Cardiac muscle cell (in vitro differentiated cells and primary cell): ENCODE measurements at places on chromosomes 1 and 21.

- DNase-seq = peak; percentile 71
These were observed 22.8 kb downstream of the RNU5D-1 start for GRCh38 chr1:44707959-44708831.

DNA sequence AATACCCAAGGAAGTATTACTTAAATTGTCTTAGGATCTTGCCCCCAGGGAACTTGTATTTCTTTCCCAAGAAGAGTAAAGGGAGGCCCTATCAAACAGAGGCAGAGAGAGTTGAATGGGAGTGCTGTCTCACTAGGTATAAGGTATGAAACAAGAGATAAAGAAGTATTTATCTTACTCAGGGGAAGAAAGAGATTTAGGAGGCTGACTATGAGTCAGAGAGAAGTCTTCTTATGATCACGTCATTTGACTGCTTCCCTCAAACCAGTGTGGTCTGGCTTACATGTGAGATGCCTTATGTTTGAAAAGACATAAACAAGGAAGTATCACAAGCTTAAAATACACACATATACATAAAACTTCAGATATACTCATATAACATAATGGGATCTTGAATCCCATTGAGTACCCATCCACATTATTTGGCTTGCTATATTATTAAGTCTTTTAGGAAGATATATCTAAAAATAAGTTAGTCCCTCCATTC is 29.6 kb downstream of the DUSP10 start:
- DNase-seq = no peak

GRCh38 chr1:109873278-109874175 is 37.1 kb upstream of the CSF1 start:
- DNase-seq = no peak

DNA sequence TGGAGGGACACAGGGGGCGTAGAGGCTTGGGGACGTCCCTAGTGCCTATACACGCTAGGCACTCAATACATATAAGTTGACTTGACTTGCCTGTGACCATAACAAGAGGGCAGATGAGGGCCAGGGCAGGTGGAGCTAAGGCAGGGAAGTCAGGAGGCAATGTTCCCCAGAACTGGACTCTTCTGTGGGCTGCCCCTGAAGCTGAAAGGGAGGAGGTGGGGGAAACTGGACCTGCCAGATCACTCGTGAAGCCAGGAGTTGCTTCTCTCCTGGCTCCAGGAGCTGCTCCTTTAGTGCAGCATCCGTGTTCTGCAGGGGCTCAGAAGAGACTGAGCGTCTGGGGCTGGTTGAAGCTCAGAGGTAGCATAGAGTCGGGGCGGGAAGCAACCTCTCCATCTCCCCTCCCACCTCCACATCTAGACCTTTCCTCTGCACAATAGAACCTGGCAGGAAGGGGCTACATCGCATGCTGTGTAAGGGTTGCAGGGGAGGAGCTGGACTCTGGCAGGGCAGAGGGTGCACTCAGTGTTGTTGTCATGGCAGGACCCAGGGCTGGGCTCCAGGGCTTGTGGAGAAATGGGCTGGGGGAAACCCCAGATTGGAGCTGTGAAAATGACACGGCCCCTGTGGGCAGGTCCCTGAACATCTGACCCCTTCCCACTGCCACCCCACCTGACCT is 2.9 kb upstream of the SEMA4A start:
- DNase-seq = no peak

DNA sequence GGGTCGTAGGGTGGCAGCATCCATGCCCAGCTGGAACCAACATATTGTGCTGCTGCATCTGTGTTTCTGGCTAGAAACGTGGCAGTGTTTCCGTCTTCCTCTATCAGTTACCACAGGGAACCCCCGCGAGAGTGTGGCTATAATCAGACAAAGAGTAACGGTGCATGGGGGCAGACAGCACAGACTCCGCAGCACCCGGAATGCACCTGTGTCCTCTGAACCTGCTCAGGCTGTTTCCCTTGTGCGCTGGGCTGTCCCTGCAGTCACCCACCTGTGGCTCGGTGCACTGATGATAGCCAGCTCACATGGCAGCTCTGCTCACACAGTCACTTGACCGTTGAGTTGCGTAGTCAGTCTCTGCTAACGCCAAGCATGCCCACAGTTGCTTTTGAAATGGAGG is 11.4 kb upstream of the PCBP3 start:
- no peak for DNase-seq

DNA sequence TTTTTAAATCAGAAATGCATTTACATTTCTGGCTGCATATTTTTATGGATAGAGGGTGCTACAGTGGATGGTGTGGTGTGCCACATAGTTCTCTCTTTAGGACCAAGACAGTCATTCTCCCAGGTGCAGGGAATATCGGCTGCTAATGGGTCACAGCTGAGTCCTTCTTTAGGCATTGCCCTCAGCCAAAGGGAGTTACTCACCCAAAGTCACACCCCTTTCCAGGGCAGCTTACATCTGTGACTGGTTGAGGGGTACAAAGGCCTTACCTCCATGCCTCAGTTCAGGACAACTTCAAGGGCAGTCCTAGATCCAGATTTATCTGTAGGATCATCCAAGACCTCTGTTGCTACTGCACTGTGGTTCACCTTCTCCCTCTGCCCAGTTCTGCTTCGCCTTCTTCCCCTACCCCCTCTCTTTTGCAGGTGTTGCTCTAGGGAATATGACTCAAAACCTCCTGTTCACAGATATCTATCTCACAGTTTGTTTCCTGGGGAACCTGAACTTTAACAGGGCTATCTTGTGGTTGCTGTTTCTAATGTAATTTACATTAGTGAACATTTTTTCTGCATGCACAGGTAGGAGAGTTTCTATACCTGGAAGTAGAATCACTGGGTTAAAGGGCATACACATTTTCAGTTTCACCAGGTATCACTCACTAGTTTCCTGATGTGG is 413.9 kb downstream of the RPS6KC1 start:
- no peak for DNase-seq

DNA sequence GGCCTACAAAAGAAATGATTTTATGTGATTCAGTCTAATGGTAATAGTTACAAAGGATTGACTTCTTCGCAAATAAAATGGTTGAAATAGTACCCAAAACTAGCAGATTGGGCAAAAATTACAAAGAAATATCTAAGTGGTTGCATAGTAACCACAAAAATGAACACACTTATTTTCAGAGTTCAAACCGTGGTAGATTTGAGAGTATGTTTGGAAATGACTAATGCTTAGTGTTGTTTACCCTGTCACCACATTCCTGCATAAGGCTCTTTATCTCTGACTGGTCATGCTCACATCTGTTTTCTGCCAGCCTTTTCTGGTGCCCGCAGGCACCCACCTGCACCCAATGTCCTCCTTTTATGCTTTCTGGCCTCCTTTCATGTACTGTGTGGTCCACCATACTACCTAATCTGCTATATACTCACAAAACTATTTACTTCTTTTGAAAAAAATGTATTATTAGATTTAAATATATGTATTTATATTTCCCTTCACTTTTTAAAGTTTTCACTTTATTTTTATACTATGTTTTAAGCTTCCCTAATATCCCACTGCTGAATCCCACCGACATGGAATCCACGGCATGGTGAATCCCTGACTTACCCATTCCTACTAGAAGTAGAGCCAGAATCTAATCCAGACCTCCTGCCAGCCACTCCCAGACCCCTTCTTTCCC is 30.3 kb downstream of the PTPRC start:
- DNase-seq = peak; percentile 84

DNA sequence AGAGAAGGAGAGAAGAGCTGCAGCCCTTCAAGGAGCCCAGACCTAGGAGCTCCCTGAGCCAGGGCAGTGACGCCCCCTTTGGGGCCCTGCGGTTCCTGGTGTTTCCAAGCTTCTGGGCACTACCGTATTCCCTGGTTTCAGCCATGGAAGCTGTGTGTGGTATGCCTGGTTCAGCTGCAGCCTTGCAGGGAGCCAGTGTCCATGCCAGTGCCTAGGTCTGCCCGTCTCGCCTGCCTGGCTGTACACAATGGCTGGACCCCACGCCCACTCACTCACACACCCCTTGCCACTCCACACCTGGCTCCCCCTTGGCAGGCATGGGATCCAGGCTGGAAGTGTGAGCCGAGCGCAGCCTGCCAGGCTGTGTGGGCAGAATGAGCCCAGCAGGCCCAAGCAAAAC is 87.7 kb downstream of the ADARB1 start:
- no peak for DNase-seq

GRCh38 chr1:150472601-150473200 is 14.5 kb upstream of the TARS2 start:
- DNase-seq = no peak

DNA sequence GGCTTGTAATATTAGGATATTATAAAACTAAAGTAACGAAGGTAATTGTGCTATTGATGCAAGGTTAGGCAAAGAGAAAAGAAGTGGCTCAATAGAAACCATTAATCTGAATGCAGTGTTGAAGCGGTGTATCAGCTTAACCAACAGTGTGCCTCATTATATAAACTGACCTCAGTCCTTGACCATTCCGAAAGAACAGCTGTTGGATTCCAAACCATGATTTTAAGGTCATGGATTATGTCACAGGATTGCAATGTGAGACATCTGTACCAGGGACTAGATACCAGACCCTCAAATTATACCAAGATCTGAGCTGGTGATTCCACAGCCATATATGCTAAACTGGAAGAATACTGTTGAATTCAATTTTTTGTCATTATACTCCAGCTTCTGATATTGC is 134.2 kb upstream of the HP1BP3 start:
- DNase-seq = no peak

- DNase-seq = no peak
These were observed 57.2 kb upstream of the ANGPTL1 start for GRCh38 chr1:178928041-178928440.

DNA sequence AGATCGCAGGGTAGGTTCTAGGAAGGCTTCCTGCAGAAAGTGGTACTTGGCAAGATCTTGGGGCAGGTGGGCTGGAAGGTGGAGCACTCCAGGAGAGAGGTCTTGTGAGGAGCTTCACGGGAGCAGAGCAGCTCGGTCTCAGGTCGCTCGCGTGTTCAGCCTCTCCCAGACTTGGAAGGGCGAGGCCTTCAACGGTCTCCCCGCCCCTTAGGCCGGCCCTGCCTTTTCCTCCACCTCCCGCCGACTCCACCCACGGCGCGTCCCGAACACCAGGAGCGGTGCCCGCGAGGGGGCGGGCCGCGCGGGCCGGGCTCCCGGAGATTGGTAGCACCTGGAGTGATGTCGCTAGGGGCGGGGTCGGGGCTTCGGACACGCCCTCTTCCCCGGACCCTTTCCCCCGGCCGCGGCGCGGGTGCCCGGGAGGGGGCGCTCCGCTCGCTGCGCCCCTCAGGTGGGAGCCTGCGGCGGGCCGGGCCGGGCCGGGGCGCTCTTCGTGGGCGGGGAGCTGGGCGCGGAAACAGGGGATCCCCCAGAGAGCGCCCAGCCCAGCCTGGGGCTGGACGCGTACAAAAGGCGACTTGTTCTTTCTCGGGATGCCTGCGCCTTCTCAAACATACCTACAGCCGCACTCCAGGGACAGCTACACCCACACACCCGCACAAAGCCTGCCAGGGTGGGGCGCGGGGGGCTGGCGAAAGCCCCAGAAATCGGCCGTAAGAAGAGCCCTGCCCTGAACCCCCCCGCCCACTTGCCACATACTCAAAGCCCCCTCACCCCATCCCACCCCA is 35.5 kb downstream of the AHDC1 start:
- peak; percentile 96 for DNase-seq

DNA sequence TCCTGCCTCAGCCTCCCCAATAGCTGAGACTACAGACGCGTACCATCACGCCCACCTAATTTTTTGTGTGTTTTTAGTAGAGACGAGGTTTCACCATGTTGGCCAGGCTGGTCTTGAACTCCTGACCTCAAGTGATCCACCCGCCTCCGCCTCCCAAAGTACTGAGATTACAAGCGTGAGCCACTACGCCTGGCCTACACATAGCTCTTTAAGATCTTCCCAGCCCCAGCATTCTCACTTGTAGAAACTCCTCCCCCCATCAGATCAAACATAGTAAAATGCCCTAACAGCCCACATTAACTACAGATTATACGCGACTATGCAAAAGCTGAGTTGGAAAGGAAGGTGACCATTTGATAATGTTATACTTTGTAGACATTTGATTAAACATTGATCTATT is 634.8 kb downstream of the MATN1 start:
- peak; percentile 74 for DNase-seq
